ENCODE measurements at places on chromosomes 5 and 9.

DNA sequence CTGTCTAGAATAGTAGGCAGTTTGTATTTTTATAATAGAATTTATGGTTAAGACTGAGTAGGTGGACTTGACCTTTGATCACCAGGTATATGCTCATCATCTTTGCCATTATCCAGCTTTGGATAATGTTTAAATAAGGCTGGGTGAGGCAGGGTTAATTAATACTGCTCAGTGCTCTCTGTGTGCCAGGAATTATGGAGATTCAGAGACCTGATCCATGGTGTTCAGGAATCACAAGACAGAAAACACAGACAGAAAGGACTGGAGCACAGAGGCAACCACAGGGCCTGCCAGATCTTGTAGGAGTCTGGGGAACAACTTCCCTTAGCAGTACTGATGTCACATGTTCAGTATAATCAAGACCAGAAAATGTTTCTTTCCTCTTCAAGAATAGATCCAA is 186.3 kb upstream of the ADCY2 start:
- peaks cover 9% of the 10 kb centered on the region for H3K27me3 ChIP-seq
- H3K4me3 ChIP-seq: no peak overlapping the region
- H3K4me1 ChIP-seq: peaks cover 17% of the 10 kb centered on the region
- no peaks in the 10 kb centered on the region for H3K36me3 ChIP-seq
- no peak for DNase-seq
- H3K27ac ChIP-seq: no peak overlapping the region

GRCh38 chr9:108417312-108417711 is 438.5 kb downstream of the ACTL7B start:
- no peaks in the 10 kb centered on the region for H3K27me3 ChIP-seq
- DNase-seq: no peak
- no peaks in the 10 kb centered on the region for H3K4me1 ChIP-seq
- no peak overlapping the region for H3K27ac ChIP-seq
- no peak overlapping the region for H3K4me3 ChIP-seq

DNA sequence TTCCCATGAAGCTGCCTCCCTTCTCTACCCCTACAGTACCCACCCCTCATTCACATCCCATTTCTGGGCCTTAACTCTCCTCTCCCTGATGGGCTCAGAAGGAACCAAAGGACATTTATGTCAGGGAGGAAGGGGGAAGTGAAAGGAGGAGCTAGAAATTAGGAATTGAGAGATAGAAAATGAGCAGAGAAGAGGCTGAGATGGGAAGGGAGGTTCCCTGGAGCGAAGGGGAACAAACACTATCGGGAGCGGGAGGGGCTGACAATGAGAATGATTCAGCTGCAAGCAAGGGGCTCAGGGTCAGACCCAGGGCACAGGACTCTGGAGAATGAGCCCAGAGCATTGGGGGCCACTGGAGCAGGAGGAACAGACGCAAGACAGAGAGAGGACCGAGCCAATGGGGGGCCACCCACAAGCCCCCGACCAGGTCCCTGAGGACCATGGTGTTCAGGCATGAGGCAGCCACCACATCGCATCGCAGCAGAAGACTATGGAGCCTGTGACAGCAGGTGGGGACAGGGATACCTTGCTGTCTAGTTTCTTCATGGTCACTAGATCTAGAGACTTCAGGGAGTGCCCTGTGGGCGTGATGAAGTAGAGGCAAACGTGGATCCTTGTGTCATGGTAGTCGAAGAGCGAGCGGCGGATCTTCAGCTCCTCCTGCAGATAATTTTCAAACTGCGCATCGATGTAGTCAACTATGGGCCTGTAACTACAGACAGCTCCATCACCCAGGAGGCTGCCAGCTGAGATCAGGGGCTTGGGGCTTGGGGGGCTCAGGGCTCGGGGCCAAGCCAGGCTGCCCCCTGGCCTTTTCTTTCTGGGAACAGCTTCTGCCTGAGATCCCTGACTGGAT is 13.6 kb downstream of the SEPTIN8 start:
- DNase-seq: no peak
- peaks cover 30% of the 10 kb centered on the region for H3K36me3 ChIP-seq
- no peak overlapping the region for H3K4me3 ChIP-seq

DNA sequence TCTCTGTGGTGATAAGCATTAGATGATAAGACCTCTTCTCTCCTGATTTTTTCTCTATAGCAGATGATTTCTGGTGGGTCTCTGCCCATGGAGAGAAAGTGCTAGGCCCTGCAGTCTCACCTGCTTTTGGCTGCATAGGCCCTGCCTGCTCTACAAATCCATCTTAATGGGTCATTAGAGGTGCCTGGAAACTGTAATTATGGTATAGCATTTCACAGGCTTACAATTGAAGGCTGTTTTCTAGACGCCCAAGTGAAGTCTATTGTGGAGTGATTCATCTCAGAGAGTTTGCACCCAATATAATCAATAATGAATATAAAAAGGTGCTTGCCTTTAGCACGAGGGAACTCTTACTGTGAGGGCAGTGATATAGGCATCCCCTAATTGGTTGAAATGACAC is 33.8 kb downstream of the NEUROG1 start:
- H3K4me3 ChIP-seq: no peak overlapping the region
- no peaks in the 10 kb centered on the region for H3K36me3 ChIP-seq
- peaks cover 9% of the 10 kb centered on the region for H3K4me1 ChIP-seq
- H3K27me3 ChIP-seq: peaks cover 54% of the 10 kb centered on the region
- no peak for DNase-seq

DNA sequence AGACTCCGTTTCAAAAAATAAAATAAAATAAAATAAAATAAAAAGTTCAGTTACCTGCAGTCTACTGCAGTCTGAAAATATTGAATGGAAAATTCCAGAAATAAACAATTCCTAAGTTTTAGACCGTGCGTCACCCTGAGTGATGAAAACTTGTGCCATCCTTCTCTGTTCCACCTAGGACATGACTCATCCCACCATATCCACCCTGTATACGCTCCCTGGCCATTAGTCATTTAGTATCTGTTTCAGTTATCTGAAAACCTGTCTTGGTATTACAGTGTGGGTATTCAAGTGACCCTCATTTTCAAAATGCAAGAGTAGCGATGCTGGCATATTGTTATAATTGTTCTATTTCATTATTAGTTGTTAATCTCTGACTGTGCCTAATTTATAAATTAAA is 51.8 kb upstream of the TEX48 start:
- peaks cover 5% of the 10 kb centered on the region for H3K27me3 ChIP-seq
- H3K36me3 ChIP-seq: no peaks in the 10 kb centered on the region
- H3K4me3 ChIP-seq: no peak overlapping the region
- no peak overlapping the region for H3K27ac ChIP-seq
- H3K4me1 ChIP-seq: peaks cover 13% of the 10 kb centered on the region

DNA sequence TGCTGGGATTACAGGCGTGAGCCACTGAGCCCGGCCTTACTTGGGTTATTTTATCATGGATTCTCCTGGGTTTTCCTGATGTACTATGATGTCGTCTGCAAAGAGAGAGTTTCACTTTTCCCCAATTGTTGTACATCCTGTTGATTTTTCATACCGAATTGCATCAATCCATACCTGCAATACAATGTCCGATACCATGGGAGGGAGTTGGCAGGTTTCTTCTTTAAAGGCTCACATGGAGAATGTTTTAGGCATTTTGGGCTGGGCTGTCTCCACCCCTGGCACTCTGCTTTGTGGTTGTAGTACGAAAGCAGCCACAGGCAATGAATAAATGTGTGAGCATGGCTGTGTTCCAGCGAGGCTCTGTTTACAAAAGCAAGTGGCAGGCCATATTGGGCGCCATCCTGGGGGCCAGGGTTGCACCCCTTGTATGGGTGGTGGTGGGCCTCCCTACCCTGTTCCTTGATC is 35.1 kb upstream of the EXOC3 start:
- H3K4me3 ChIP-seq: no peak overlapping the region
- no peak for DNase-seq
- no peaks in the 10 kb centered on the region for H3K36me3 ChIP-seq
- H3K4me1 ChIP-seq: peaks cover 25% of the 10 kb centered on the region
- no peaks in the 10 kb centered on the region for H3K27me3 ChIP-seq
- no peak overlapping the region for H3K27ac ChIP-seq
